Activated gamma-delta T cell treated with anti-CD3 and anti-CD28 coated beads, Interleukin-2, amount 50 U/mL, for 16 hours (primary cell): ENCODE measurements at places on chromosomes 11 and 22.

DNA sequence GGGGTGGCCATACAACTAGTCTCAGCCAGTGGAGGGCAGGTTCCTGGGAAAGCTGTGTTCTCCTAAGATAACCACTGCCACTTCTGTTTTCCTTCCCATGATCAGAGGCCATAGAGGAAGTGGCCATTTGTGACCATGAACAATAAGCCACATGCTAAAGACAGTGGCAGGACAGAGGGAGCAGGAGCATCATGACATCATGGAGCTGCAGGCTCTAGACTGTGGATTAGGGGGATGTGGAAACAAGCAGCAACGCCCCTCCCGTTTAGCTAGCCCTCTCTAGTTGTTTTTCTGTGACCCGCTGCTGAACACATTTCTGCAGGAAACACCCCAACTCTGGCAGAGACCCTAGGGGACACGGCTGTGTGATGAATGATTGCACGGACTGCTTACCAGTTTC lies 195.0 kb upstream of the NECTIN1 start:
- DNase-seq: no peak

DNA sequence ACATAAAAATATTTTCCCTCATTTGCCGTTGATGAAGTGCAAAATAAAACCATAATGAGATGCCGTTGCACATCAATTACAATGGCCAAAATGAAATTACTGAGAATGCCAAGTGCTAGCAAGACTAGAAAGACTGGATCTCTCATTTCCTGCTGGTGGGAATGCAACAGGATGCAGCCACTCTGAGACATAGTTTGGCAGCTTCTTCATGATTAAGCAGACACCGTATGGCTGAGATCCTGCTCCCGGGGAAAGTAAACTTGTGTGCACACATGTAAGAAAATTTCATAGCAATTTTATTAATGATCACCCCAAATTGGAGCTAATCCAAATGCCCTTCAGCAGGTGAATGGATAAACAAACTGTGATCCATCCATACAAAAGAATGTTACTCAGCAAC lies 1013.2 kb downstream of the TBC1D22A start:
- no peak for DNase-seq

- DNase-seq: no peak
Observed at GRCh38 chr22:43825651-43826050, 13.5 kb upstream of the EFCAB6 start.

DNA sequence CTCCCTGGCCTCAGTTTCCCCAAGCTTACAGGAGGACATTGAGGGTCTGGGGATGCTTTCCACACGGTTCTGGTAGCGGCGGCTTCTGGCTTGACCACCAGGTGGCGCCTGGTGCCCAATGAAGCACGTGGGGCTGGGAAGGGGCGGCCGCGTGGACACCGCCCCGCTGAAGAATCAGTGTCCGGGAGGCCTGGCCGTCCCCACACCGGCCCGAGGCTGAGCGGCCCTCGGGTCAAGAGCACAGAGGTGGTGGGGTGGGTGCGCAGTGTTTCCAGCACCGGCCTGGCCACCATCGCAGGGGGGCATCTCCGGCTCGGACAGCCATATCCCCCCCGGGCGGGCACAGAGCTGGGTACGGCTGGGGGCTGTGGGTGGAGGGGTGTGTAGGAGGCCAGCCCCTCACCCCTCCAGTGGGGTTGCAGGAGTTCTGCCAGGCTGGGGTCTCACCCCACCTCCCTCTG lies 27.8 kb upstream of the PPARA start:
- peak; percentile 30 for DNase-seq

GRCh38 chr11:134370526-134371435 lies 39.0 kb downstream of the GLB1L2 start:
- DNase-seq: no peak

- DNase-seq: no peak
Observed at GRCh38 chr22:24391836-24392217, 35.6 kb upstream of the ADORA2A start.

DNA sequence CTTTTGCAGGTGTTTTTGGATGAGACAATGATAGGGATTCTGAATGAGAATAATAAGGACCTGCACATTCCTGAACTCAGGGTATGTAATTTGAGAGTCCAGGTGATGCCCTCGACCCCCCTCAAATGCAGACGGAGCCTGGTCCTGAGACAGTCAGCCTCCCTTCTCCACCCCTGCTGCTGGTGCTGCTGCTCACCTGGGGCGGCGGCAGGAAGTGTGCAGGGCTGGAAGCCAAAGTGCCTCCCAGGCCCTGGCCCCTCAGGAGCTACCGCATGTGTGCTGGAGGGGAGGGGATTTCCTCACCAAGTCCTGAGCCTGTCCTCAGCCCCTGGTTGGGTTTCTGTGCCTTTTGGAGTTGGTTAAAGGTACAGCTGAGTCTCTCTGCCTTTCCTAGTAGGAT lies 19.0 kb upstream of the GLB1L2 start:
- no peak for DNase-seq

DNA sequence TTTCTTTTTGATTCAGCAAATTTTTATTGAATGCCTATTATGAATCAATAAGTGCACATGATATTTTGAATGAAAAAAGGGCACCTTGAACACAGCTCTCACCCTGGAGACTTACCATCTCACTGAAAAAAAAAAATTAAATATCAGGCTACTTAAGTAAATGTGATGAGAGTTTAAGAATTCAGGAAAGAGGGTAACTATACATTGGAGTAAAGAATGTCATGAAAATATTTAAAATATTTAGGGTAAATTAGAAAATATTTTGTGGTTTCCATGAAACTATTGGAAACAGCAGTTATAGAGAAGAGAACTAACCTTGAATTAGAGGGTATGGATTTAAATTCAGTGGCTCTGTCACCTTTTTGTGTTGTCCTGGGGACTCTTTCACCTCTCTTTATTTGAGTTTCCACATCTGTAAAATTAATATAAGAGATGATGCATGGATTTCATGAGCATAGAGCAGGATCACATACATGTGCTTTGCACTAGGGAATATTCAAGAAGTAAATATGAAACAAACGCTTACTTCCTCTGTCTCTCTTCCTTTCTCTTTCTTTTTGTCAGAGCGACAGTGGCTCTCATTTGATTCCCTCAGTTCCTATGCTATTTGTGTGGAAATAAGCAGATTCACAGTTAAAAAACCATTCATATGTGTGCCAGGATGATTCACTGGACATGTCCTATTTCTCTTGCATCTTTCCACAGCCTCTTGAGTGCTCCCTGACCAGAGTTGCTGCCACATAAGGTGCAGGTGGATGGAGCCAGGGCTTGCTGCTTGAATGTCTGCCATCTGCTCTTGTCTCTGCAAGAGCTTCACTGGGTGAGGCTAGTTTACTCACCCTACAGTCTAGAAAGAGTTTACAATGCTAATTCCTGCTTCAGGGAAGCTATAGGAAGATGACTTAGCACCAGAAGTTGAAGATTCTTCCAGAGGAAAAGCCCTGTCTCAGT lies 533.1 kb downstream of the ETS1 start:
- no peak for DNase-seq

DNA sequence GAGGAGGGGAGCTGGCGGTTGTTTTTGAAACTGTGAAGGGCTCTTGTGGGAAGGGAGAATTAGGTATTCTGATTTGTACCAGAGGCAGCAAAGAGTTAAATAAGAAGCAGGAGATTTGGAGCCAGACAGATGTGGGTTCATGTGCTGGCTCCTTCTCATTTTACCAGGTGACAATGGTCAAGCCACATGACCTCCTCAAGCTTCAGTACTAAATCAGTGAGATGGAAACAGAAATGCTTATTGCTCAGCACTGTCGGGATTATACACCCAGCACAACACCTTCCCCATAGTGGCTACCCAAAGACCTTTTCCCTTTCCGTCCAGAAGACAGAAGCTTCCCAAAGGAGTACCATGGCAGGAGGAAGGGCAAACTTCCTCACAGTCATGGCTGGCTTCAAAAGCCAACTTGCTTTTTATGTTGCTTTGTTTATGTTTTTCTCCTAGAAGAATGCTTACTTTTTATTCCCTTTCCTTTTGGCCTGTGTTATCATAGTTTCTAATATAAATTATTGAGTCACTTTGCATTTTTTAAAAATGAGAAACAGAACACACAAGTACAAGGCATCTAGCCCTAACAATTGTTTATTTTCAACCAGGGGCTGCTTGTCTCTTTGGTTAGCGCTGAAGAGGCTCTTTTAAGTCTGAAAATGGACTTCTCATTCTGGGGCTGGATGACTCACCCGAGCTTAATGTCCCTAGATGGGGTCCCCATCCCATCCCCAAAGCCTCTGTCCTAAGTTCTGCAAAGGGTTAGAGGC lies 181.5 kb upstream of the ZBED5 start:
- DNase-seq: no peak

DNA sequence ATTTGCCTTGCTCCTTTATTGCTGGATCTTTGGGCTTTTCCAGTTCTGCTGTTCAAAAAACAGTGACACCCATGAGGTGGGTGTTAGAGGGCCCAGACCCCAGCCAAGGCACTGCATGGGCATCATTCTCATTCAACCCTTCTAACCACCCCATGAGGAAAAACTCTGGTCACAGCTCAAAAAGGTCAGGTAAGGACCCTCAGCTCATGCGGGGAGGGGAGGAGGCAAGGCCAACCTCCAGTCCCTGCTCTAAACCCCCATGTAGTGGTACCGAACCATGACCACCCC lies 7.4 kb downstream of the GNB1L start:
- DNase-seq: no peak

DNA sequence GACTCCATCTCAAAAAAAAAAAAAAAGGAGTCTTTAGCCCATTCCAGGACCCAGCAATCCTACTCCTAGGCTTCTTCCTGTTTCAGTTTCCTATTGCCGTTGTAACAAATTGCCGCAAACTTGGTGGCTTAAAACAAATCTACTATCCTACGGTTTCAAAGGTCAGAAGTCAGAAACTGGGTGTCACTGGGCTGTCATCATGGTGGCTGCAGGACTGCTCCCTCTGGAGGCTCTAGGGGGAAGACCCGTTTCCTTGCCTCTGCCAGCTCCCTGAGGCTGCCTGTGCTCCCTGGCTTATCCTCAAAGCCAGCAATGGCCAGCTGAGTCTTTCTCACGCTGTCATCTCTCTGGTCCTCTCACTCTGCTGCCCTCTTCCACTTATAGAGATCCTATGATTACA lies 8.7 kb upstream of the DAGLA start:
- DNase-seq: no peak

- DNase-seq: no peak
Observed at GRCh38 chr11:115930291-115930690, 426.1 kb upstream of the CADM1 start.

GRCh38 chr11:11441516-11441915 lies 88.5 kb upstream of the CSNK2A3 start:
- no peak for DNase-seq

- no peak for DNase-seq
Observed at GRCh38 chr11:96051820-96052219, 127.9 kb upstream of the MTMR2 start.

DNA sequence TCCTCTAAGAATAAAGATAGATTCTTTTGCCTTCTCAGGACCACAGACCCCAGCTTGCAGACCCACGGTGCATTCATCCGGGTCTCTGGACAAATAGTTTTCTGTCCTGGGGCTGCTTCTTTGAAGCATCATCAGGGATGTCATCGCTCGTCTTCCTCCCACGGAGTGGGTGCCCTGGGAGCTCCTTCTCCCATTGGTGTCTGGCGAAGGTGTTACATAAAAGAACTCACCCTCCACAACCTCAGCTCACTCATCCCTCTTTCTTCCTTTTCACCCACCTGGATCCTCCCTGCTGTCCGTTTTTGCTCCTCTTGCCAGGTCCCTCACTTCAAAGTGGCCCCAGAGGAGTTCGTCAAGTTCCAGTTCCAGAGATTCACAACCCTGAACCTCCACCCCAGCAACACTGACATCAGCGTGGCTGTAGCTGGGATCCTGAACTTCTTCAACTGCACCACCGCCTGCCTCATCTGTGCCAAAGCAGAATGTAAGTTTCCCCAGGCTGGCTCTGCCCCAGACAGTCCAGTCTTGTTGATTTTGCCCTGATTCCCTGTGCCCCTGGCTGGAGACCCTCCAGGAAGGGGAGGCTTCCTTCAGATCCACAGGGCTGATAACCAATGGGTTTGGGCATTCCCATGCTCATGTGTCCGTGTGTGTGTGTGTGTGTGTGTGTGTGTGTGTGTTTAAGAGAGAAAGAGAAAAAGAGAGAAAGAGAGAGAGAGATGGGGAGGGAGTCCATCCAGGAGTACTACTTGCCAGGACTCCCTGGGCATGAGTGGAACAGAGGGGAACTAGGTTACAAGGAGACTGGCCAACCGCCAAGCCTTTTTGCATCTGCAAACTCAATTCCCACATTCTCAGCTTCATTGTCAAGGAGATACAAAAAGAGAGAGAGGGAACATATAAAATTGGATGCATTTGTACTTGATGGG lies 204.2 kb upstream of the TBCEL start:
- DNase-seq: no peak

GRCh38 chr11:11082646-11083045 lies 224.8 kb upstream of the ZBED5 start:
- no peak for DNase-seq

DNA sequence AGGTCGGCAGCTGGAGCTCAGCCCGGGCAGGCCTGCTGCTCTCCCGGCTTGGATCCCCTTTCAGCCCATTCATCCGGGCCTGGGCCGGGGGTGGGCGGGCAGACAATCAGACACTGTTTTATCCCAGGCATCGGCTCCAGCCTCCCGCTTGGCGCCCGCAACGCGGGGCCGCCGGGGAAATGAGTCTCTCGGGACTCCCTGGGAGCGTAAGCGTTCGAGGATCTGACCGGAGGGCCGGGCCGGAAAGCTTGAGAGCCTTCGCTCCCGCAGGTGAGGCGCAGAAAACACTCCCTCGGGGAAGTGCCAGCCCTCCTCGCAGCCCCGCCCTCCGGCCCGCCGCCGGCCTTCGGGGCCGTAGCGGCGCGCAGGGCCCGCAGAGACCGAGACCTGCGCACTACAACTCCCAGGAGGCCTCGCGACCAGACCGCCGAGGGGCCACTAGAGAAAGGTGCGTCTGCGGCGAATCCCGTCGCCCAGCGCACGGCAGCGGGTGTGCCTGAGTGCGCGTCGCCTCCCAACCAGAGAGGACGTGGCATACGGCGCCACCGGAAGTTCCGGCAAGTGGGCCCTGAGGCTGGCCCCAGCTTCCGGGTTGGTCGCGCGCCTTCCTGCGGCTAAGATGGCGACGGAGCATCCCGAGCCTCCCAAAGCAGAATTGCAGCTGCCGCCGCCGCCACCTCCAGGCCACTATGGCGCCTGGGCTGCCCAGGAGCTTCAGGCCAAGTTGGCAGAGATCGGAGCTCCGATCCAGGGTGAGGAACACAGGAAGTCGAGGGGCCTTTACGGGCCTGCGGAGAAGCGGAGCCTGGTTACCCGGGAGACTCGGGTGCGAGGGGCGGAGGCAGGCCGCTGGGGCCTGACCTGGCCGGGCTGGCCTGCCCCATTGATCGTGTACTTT lies at the start of gene SF3B2:
SF3B2 (plus strand) TSS at position 599 of the 898 bp plus-strand sequence; CDS start at position 620, 21 bp downstream.
- DNase-seq: peak; percentile 93

GRCh38 chr11:87006035-87006434 lies 31.7 kb upstream of the TMEM135 start:
- no peak for DNase-seq
